ENCODE measurements at places on chromosomes 6 and 20.
A peak's percentile ranks its signal among the peaks of the same experiment; 100 is the strongest.

DNA sequence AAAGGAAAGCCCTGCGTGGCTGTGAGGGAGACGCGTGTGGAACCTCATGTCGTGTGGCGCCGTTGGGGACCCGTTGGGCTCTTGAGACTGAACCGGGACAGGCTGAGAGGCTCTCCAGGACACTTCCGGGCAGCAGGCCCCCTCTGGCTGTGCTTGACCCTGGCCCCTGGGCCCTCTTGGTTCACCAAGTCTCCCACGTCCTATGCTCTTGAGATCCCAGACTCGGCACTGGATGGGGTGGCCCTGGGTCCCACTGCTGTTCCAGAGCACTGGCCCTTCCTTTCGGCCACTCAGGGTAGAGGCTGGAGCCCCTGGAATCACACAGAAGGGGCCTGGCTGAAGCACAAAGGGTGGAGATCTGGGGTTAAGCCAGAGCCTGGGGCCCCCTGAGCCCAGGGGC, 30.4 kb downstream of the NTSR1 start:
- DNase-seq, result no peak

- no peak for DNase-seq
Observed at GRCh38 chr6:153083869-153084268, 47.2 kb downstream of the RGS17 start.

DNA sequence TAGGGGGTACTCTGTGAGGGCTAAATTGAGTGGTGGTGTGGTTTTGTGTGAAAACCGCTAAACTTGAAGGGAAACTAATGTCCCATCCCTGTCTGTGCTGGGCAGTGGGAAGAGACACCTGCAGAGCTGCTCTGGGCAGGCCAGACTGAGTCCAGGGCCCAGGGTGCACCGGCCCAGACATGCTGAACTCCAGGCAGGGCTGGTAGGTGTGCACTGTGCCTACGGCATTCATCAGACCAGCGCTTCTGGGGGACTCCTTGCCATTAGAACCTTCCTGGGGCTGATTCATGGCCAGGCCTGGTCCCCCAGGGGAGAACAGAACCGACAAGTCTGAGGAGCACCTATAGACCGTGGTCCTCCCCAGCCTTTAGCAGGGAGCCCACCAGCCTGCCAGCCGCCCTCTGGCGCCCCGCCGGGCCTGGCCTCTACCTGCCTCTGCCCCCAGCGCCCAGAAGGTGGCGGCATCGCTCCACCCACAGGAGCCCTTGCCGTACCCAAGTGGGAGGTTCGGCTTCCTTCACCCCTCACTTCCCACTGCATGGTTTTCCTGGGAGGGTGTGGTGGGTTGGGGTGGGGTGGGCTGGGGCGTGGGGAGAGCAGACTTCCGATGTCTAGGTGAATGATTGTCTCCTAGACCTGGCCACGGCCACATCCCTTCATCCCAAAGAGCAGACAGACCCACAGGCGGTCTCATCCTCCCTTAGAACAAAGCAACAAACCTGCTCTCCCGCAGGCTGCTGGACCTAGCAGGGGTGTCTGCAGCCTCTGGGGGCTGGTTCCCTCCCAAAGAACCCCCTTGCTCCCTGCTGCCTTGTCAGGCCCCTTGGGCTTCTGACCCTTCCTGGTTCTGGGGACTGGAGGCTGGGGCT, 15.5 kb downstream of the CCDC167 start:
- DNase-seq, result peak; percentile 34

DNA sequence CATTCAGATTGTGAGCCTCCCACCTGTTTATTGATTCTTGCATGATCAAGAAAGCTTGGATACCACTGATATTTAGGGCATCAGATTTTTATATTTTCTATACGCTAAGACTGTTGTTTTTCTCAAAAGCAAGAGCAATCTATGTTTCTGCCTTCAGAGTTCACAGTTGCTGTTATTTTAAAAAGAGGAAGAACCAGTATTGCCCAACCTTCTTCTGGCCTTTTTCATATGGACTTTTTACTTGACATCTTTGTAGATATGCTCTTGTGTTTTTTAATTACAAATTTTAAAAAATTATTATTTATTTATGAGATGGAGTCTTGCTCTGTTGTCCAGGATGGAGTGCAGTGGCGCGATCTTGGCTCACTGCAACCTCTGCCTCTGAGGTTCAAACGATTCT, 28.9 kb downstream of the SLC17A5 start:
- DNase-seq, result peak; percentile 37

DNA sequence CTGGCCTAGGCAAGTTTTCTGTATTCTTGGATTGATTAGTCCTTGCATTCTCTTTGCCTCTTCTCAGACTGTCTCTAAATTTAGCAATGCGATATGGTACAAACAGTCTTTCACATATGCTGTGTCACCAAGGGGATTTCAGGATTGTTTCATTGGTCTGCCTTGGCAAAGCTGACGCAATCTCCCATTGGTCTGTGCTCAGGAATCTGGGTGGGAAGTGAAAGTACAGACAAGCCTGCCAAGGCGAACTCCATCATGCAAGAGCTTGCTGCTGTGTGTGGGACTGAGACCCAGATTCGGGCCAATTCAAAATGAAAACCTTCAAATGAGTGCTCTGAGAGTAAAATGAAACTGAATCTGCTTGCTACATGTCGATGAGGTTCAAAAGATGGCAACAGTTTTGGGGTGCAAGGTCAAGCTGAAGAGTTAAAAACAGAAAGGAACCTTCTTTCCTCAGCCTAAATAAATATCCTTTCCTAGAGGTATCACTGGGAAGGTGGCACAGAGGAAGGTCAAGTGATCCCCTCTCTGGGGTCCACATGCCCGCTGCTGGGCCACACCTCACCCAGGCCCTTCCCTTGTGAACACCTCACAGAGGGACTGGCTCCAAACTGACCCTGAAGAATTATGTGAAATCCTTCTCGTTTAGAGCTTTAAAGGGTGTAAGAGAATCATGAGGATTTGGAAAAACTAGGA, 198.8 kb upstream of the PREP start:
- DNase-seq, result peak; percentile 98

Data from suppressor macrophage treated with lipopolysaccharide for 4 hours (primary cell).